ENCODE measurements at places on chromosomes 6 and 20.

- DNase-seq: no peak
These were observed 2.8 kb upstream of the KCNQ2 start for GRCh38 chr20:63475209-63475608.

- DNase-seq: no peak
These were observed 6.9 kb downstream of the HLA-DPB1 start for GRCh38 chr6:33082702-33083101.

DNA sequence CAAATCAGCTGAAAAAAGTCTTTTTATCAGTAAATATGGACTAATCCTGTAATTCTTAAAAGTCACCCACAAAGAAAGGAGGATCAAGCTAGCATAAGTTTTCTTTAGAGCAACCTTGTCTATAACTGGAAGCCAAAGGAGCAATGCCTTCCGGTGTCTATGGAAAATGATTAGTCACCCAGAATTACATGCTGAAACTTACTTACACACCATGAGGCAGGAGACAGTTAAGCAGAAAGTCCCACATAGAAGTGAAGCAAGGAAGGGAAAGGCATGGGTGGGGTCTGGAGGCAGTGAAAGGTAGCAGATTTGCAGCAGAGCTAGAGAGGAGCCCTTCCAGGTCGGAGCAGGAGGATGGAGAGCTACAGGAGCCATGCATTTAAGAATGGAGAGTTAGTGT is 153.7 kb upstream of the RIPOR2 start:
- DNase-seq: no peak

GRCh38 chr20:47551841-47552240 is 50.2 kb downstream of the NCOA3 start:
- DNase-seq: no peak

- no peak for DNase-seq
These were observed 255.1 kb upstream of the NOX3 start for GRCh38 chr6:155710704-155711103.

GRCh38 chr6:166636191-166636933 is 9.3 kb upstream of the RPS6KA2 start:
- DNase-seq: no peak

DNA sequence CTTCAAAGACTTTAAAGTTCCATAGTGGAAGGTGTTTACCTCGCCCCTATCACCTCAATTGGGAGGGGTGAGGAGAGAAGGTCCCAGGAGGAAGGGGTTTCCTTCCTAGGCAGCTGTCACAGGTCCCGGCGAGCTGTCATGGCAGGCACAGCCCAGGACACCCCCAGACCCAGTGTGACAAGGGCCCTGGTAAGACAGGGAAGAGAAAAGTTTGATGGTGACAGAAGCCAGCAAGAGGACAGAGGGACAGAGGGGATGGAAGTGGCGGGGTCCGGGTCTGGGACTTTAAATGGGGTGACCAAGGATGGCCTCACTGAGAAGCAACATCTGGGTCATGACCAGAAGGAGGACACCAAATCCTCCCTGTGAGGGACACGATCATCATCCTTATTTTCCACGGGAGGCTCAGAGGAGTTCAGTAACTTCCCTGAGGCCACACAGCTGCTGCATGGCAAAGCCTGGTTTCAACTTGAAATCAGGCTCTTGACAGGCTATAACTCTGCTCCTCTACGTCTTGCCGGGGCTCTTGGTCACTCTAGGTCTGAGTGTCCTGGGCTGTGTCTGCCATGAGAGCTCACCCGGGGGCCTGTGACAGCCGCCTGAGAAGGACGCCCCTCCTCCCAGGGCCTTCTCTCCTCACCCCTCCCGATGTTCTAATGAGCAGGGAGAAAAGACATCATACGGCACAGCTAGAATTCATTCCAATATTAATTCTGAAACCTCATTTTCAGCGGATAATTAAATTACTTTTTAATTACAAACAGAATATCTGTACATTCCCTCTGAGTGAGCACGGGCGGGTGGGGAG is 222.2 kb downstream of the PREX1 start:
- no peak for DNase-seq

DNA sequence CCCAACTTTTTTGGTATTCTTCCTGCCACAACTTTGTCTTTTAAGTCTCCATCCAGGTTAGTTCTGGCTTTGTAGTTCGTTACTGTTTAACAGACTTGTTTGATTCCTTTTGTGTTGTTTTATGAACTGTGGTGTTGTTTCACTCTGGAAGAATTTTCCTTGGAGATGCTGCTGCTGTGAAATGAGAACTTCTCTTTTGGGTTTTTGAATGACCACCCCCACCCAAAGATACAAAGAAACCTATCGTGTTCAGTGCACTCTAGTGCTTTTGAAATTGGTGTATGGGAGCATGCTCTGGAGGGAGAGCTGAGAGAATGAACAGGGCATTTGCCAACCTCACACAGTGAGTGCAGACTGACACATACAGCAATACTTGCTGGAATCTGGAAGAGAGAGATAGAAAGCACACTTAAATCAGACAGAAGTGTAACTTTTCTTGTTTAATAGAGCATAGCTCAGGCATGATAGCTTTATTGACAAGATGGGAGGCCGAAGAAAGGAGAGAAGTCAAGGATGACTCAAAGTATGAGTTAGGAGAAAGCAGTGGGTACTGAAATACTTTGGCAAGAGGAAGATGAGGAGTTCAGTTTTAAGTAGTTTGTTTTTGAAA is 293.1 kb downstream of the SOX4 start:
- DNase-seq: no peak

- no peak for DNase-seq
These were observed 310.1 kb downstream of the UTRN start for GRCh38 chr6:144595266-144595665.

GRCh38 chr6:48290595-48290994 is 179.6 kb upstream of the PTCHD4 start:
- DNase-seq: no peak

DNA sequence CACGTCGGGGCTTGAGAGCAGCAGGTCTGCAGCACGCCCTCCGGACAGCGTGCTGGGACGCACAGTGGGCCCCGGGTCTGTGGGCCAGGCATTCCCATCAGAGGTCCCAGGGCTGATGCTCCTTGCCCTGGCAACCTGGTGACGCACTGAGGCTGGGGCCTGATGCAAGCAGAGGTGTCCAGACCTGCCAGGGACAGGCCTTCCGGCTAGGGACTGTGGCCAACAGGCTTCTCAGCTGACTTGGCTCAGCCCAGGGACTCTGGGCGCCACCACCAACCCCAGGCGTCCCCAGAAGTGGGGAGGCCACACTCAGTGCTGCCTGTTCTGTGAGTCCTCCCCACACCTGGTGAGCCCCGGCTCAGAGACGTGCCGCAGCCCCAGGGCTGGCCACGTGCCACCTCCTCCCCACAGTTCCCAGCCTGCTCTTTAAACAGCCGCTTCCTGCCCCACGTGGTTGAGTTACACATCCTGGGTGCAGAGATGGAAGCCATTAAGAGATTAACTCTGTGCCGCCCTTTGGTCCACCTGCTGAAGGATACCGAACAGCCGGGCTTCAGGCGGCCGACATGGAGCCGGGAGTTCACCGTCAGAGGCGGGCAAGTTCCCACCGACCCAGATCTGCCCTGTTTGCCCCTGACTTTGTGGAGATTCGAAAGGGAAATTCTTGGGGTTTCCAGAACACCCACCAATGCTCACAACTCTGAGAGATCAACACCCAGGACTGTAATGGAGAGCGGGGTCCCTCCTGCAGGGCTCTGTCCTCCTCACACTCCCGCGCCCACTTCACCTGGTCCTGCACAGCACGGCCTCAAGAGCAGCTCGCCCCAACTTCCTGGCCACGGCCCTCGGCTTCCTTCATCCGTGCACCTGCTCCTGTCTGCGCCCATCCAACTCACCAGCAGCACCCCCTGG is 37.6 kb upstream of the ZBP1 start:
- DNase-seq: no peak

- DNase-seq: no peak
These were observed 5.6 kb downstream of the TAGAP start for GRCh38 chr6:159038914-159039884.

DNA sequence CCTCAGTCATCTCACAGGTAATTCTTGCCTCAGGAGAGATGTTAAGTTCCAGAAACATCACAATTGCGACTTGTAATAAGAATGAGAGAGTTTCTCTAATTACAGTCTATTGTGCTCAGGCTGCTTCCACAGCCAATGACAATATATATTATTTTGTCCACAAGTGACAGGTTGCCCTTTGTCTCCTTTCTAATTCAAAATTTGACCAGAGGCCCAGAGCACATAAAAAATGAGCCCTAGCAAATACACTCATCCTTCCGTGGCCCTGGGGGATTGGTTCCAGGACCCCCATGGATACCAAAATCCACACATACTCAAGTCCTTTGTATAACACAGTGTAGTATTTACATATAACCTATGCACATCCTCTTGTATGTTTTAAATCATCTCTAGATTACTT is 88.1 kb upstream of the TMEM170B start:
- no peak for DNase-seq
